ENCODE measurements at places on chromosomes 1 and 21. TPM values are rescaled to one million over a fixed set of nuclear protein-coding genes. Genes with fewer than 3 reads are reported as not detected.

The MEGF6 gene
- 9.8 TPM for total RNA-seq

DNA sequence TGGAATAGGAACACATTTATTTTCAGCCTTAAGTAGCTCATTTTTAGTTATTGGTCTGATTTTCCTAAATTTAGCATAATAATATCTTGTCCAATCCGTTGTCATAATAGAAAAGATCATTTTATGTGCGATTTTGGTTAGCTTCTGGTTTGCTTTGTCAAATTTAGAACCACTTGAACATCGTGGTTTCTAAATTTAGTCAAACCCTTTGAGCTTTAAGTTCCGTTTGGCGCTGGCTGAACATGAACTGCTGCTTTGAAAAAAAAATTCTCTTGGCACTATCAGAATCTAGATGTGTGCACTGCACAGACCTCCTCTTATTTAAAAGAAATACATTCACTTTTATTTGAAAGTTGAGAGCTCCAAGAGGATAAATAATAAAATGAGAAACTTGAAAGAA, 370.6 kb downstream of the PTPRC start:
- peak; percentile 13 for DNase-seq

The AGRN gene
- total RNA-seq = 35.6 TPM

The NUF2 gene
- 66.3 TPM for total RNA-seq

- DNase-seq = no peak
Observed at GRCh38 chr1:21232044-21232443, 55.3 kb upstream of the EIF4G3 start.

GRCh38 chr1:92585831-92586230, 99.1 kb upstream of the GFI1 start:
- DNase-seq = no peak

Measured in activated CD4-positive, alpha-beta memory T cell treated with anti-CD3 and anti-CD28 coated beads for 36 hours (primary cell).